Colonic mucosa (tissue), 4 donors: ENCODE measurements at places on chromosomes 2 and 18. TPM values are rescaled to one million over a fixed set of nuclear protein-coding genes. Genes with fewer than 3 reads are reported as not detected.

DNA sequence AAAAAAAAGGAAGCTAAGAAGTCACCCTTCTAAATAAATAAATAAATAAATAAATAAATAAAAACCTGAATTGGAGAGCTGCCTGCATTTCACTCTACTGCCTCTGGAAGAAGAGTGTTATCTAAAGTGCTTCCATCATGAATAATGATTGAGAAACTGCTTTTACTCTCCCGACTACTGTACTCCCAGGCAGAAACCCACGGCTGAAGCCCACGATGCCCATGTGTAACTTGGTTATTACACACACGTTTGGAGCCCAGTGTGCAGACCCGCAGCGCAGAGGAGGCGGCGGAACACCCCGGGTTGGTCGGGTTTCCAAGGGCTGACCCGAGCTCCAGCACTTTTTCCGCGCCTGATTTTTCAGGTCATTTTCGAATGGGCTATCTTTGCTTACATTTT is 697 bp upstream of the SPATS2L start:
- no peak for DNase-seq

- no peak for DNase-seq
Measured at GRCh38 chr18:41690332-41691127, 264.5 kb upstream of the PIK3C3 start.

GRCh38 chr2:65319674-65320041 is 92.0 kb downstream of the ACTR2 start:
- DNase-seq, result no peak

DNA sequence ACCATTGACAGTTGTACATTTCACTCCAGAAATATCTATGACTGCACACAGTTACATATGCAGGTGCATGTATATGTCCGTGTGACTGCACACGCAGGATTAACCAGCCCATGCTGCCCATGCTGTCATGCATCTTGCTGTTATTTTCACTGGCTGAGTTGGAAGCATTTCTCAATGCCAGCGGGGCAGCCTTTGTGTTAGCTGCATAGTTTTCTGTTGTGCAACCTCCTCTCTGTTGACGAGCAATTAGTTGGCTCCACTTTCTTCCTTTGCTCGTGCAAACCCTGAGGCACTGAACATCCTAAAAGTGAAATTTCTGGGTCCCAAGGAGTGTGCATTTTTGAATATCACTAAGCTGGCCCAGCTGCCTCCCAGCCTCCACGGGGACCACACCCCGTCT is 133.4 kb upstream of the GLI2 start:
- no peak for DNase-seq

Gene TXNDC2
- not detected for total RNA-seq

Gene DAPL1
- 0.48 TPM for total RNA-seq

DNA sequence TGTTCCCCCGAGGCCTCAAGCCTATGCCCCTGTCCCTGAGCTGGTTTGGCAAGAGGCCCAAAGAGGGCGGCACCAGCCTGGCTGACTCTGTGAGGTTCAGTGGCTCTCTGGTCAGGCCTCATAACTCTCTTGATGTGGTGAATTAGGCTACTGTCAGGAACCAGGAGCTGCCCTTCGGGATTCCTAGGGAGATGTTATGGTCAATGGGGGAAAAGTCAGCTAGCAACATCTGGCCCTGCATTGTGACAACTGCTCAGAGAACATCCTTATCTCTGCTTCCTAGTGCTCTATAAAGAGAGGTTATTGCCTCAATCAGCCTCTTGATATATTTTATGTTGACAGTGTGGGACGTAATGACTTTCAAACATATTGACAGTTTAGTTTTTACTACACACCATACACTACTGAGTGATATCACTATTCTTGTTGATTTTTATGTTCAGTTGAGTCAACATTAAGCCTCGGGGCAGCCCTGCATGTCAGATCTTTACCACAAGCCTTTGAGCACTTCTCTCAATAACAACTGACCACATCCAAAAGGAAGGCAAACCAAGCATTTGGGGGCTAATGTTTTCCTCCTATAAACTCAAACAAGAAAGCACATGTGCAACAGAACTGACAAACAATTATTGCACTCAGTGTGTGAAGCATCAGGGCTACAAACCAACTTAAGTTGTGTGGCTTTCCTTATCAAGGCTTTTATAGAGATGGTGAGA is 448.3 kb upstream of the SLC14A2 start:
- peak; percentile 42 for DNase-seq

DNA sequence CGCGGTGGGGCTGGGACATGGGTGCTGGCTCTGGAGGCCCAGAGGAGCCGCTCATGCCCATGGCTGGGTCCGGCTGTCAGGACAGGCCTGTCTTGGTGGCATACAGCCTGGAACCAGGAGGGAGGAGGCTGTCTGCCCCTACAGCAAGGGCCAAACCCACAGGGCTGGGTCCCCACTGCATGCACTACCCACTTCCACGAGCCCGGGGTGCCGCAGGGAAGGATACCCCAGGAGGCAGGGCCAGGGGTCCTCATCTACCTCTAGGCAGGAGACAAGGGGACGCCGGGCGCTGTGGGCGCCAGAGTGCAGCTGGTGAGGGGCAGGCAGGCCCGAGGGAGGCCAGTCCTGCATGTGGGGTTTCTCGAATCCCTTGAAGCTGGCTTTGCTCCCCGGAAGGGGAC is 95.1 kb upstream of the GPC1 start:
- DNase-seq, result no peak

Gene CEP68
- total RNA-seq, result 8.5 TPM

Gene CELF4
- total RNA-seq, result 1.4 TPM

DNA sequence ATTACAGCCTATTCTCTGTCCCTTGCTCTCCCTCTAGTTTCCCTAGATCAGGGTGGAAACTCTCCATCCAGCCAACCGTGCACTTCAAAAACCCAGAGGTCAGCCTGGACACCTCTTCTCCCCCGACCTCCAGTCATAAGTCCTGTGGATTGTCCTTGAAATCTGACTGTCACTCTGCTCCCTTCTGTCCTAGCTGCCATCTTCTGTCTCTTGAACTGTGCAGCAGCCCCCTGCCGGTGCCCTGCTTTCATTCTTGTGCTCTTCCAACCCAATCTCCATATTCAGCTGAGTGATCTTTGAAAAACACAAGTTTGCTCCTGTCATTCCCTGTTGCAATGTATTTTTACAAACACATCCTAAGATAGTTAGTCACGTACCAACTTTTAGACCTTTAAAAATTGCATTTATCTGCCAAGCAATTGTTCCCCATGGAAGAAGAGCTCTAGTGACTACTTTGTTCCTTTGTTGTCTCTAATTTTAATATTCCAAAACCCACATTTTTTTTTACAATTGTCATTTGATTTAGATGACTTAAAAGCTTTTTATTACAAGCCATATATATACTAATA is 254.3 kb downstream of the CAMKMT start:
- DNase-seq, result no peak

Gene MGAT4A
- 103 TPM for total RNA-seq

DNA sequence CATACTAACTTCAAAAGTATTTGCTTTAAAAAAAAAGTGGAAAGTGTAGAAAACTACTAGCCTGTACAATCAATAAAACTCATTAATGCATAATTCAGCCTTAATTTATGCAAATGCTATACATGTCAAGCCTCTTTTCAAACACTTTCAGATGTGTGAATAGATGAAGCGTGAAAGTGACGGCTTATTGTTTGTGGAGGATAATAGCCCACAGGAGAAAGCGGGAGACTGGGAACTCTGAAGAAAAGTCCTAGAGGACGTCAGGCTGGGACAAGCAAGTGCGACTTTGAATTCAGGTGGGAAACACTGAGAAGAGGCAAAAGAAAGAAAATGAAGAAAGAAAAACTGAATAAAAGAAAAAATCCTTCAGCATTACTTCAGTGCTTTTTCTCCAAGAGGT is 108.5 kb downstream of the STK39 start:
- DNase-seq, result no peak

Gene YPEL5
- total RNA-seq, result 26.7 TPM

- DNase-seq, result no peak
Measured at GRCh38 chr18:60377778-60378469, 5.3 kb upstream of the MC4R start.

Gene DSG1
- total RNA-seq, result not detected

- DNase-seq, result no peak
Measured at GRCh38 chr2:12965540-12966269, 249.0 kb downstream of the TRIB2 start.

Gene PIEZO2
- total RNA-seq, result 4.0 TPM

DNA sequence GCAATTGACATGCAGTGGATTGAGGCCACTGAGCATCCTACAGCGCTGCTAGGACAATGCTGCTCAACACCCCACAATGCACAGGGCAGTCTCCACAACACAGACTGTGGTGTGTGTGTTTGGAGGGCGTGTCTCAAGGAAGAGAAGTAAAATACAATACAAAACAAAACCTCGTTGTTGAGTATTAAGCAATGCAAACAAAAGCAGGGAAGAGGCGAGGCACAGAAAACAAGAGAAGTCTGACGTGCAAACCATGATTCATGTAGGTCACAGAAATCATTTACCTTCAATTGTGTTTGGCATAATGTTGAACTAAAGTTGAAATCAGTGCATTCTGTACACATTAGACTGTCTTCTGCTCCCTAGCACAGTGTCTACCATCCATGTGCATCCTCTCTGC is 260.9 kb downstream of the PHLPP1 start:
- DNase-seq, result no peak

- peak; percentile 20 for DNase-seq
Measured at GRCh38 chr2:133420788-133421187, 147.5 kb downstream of the NCKAP5 start.

Gene GALR1
- total RNA-seq, result 0.16 TPM

GRCh38 chr2:19848952-19849351 is 52.8 kb downstream of the TTC32 start:
- no peak for DNase-seq

DNA sequence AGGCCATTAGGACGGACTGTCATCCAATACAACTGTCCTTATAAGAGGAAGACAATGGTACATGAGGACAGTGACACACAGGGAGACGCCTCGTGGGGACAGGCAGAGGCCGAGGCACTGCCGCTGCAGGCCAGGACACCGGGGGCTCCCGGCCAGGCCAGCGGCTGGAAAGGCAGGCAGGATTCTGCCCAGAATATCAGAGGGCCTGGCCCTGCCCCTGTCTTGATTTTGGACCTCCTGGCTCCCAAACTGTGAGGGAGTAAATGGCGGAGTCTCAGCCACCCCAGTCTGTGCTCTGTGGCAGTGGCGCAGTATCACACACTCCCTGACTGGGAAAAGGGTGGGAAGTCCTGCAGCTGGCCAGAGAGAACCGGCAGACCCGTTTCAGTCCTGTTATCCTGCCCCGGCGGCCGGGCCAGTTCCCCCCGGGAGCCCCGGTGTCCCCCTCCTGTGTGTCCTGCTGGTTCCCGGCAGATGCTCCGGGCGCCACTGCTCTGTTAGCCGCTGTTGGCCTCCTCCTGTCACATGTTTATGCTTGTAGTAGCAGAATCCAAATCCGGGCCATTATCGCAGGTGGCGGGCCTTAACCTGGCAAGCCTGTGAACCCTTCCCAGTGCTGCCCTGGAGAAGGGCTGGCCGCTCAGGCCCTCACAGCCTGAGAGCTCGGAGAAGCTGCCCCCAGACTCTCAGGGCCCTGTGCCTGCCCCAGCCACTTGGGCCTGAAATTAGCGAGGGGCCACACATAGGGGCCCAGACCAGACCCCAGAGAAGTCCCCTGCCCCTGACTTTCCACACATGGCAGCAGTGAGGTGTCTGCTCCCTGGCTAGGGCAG is 31.4 kb upstream of the TAF1B start:
- no peak for DNase-seq

GRCh38 chr2:66445925-66446871 is 11.3 kb downstream of the MEIS1 start:
- DNase-seq, result no peak

GRCh38 chr2:150119819-150120218 is 367.6 kb downstream of the RND3 start:
- DNase-seq, result no peak

- peak; percentile 19 for DNase-seq
Measured at GRCh38 chr2:190718652-190719526, 70.0 kb downstream of the NAB1 start.

Gene UGT1A4
- 1.8 TPM for total RNA-seq

- no peak for DNase-seq
Measured at GRCh38 chr18:71020342-71021029, 731.6 kb downstream of the SOCS6 start.

Gene CFC1
- total RNA-seq, result 0.44 TPM

DNA sequence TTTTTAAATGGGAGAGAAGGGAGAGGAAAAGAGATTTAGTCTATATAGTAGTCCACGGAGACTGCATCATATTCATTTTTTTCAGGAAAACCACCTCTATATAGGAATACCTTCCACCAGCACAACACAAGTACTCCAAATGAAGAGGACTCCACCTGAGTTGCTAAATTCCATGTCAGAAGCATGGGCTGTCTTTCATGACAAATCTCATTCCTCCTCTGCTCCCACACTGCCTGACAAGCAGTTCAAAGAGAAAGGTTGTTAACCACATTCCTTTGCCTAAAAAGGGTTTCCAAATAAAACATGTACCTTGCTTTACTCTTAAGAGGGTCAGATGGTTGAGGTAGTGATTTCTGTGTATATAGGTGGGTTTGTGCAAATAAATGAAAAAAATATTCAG is 122.0 kb downstream of the TMEFF2 start:
- DNase-seq, result no peak

GRCh38 chr2:208046686-208047085 is 21.4 kb upstream of the PLEKHM3 start:
- DNase-seq, result no peak

DNA sequence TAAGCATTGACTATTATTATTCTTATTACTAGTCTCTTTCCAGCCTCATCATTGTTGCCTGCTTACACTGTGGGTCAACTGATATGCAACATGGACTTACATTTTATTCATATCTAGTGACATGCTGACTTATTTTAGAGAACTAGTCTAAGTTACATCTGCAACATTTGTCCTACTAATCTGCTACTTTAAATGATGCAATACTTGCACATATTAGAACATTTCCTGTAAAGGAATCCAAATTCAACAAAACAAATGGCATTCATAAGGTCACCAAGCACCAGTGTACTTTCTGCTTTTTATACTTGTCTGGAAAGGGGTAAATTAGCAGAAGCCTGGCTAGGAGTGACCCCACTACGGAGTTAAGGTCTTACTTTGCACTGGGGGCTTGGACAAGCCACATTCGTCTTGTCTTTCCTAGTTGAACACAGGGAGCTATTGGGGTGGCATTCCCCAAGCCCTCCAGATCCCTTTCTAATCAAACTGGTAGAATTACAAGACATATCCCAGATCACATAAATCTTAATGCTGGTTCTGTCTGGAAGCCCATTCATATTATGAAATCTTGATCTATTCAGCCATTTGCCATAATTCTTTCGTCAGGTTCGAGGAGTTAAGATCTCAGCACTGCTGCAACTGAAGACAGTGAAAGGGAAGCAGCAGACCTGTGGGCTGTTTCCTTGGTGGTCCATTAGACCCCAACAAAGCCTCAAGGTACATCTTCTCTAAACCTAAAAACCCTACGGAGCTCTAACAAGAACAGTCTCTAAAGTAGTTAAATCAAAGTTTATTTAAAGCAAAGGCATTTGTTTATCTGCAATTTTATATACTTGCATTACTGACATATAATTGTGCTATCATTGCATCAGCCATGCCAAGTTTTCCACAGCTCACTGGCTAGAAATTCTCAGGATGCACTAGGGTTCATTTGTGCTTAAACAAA is 49.9 kb upstream of the RTN4 start:
- no peak for DNase-seq
